ENCODE measurements at places on chromosomes 4 and X. TPM values are rescaled to one million over a fixed set of nuclear protein-coding genes. Genes with fewer than 3 reads are reported as not detected.

Gene MTMR8
- total RNA-seq = 0.45 TPM

Gene MAGEA10
- total RNA-seq = not detected

Gene HS3ST1
- total RNA-seq = 0.35 TPM

Gene RIPPLY1
- total RNA-seq = not detected

All from A549 treated with dexamethasone at 1 μM for 4 hours (cell line).